ENCODE measurements at places on chromosomes 4 and X.

DNA sequence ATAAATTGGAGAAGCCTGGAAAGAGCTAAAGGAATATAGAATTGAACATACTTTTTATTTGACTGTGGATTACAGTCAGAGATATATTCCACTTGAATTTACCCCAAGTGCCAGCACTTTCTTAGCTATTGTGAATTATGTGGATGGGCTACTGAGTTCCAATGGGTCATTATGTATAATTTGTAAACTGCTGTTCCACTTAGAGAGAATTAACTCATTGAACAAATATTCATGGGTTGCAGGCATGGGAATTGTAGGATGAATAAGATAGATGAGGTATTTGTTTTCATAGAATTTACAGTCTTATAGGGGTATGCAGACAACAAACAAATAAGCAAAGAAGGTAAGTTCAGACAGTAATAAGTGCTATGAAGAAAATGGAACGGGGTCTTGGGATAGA, 195.7 kb downstream of the SHROOM3 start:
- H3K27ac ChIP-seq: no peak overlapping the region
- H3K4me1 ChIP-seq: no peaks in the 10 kb centered on the region
- no peaks in the 10 kb centered on the region for H3K27me3 ChIP-seq
- H3K4me3 ChIP-seq: no peak overlapping the region

GRCh38 chr4:103948244-103949018, 228.6 kb upstream of the TACR3 start:
- H3K4me1 ChIP-seq: no peaks in the 10 kb centered on the region
- no peaks in the 10 kb centered on the region for H3K27me3 ChIP-seq
- no peak overlapping the region for H3K27ac ChIP-seq
- H3K4me3 ChIP-seq: no peak overlapping the region
- DNase-seq: no peak

- no peaks in the 10 kb centered on the region for H3K36me3 ChIP-seq
- no peak overlapping the region for H3K27ac ChIP-seq
- H3K4me1 ChIP-seq: no peaks in the 10 kb centered on the region
- no peaks in the 10 kb centered on the region for H3K27me3 ChIP-seq
- no peak for DNase-seq
- no peak overlapping the region for H3K4me3 ChIP-seq
Measured at GRCh38 chr4:54428940-54429339, 199.8 kb downstream of the PDGFRA start.

DNA sequence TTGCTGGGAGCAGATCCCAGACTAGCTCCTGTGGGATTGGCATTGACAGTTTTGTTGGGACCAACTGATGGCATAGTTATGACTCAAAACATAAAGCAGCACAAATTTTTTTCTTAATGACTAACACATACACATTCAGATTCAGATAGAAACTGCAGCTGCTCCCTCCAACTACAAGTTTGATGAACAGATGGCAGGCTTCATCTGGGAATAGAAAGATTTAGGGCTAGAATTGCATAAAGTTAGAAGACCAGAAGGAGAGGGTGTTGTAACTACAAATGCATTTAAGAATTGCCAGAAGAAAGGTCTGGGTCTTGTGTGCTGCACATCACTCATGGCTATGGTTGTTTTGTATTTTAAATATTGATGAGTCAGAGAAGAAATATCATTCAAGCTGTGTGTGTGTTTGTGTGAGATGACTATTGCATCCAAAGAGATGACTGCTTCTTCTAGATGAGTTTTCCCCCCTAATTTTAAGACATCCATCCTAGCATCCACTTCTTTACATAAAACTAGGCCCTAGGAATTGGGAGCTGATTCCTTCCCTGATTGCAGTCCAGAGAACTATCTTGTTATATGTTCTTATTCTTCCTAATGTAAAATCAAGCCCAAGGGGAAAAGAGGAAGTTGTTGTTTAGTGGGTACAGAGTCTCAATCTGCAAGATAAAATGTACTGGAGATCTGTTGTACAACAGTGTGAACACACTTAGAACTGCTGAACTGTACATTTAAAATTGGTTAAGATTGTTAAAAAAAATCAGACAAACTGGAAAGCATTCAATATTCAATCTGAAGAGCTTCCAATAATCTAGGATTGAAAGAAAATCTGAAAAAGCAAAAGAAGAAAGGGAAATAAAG, 175.1 kb downstream of the PARM1 start:
- H3K27me3 ChIP-seq: no peaks in the 10 kb centered on the region
- H3K36me3 ChIP-seq: no peaks in the 10 kb centered on the region
- no peak overlapping the region for H3K27ac ChIP-seq
- no peak for DNase-seq

DNA sequence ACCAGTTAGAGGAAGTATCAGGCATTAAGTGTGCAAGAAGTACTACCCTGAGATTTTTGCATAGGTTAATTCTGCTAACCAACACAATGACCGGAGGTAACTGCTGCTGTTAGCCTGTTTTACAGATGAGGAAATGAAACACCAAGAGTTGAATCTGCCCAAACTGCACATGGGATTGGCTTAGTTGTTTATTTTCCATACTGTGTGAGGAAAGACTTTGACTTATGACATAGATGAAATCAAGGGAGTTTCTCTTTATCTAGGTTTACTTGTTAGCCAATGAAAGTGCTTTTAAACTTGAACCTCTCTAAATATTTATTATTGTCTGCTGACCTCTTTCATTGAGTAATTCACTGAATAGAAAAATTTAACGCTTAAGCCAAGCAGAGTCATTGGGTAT, 10.3 kb downstream of the GUCY1B1 start:
- H3K27ac ChIP-seq: no peak overlapping the region
- H3K27me3 ChIP-seq: no peaks in the 10 kb centered on the region
- H3K4me3 ChIP-seq: no peak overlapping the region
- no peak for DNase-seq
- H3K36me3 ChIP-seq: no peaks in the 10 kb centered on the region

DNA sequence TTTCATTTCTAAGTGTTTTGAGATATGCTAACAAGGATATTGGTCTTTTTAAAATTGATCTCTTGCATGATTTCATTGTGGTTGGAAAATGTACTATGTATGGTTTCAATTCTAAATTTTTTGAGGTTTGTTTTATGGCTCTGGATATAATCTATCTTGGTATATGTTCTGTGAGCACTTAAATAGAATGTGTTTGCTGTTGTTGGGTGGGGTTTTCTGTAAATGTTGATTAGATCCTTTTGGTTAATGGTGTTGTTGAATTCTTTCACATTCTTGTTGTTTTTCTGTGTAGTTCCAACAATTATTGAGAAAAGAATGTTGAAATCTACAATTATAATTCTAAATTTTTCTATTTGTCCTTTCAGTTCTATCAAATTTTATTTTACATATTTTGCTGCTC, 42.6 kb upstream of the GNRHR start:
- no peaks in the 10 kb centered on the region for H3K27me3 ChIP-seq
- no peak overlapping the region for H3K4me3 ChIP-seq
- no peaks in the 10 kb centered on the region for H3K4me1 ChIP-seq
- H3K27ac ChIP-seq: no peak overlapping the region
- no peak for DNase-seq

GRCh38 chrX:97842468-97843199, 958.9 kb downstream of the RPA4 start:
- no peaks in the 10 kb centered on the region for H3K36me3 ChIP-seq
- no peak overlapping the region for H3K27ac ChIP-seq
- no peak for DNase-seq
- no peak overlapping the region for H3K4me3 ChIP-seq
- H3K27me3 ChIP-seq: no peaks in the 10 kb centered on the region
- no peaks in the 10 kb centered on the region for H3K4me1 ChIP-seq

Measured in psoas muscle (tissue), 8 donors.